ENCODE measurements at places on chromosomes 16 and 17.

DNA sequence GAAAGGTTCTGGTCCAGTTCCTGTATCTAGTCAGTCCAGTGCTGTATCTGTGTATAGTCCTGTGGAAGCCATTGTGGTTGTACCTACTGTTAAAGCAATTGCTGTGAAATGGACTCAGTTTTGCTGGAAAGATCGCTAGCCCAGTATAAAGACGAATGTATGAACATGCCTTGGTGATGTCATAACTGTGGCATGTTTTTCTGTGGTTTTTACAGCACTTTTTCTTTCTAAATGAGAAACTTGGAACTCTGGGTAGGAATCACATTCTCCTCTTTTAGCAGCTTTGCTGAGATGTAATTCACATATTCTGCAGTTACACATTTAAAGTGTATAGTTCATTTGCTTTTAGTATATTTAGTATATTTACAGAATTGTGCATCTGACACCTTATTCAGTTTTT lies 58.1 kb downstream of the MAP2K4 start:
- peak; percentile 44 for DNase-seq

GRCh38 chr17:68346448-68346847 lies 55.2 kb downstream of the ARSG start:
- no peak for DNase-seq

GRCh38 chr16:71442051-71442440 lies at the start of gene TLE7:
TSS of gene TLE7 (minus strand) at chr16:71442054. CDS start at chr16:71433324, 8,730 bp downstream.
- no peak for DNase-seq

- DNase-seq: no peak
These were observed 83.7 kb downstream of the RTN4RL1 start for GRCh38 chr17:1941272-1942065.

GRCh38 chr16:49961089-49961488 lies 63.9 kb upstream of the CNEP1R1 start:
- DNase-seq: no peak

DNA sequence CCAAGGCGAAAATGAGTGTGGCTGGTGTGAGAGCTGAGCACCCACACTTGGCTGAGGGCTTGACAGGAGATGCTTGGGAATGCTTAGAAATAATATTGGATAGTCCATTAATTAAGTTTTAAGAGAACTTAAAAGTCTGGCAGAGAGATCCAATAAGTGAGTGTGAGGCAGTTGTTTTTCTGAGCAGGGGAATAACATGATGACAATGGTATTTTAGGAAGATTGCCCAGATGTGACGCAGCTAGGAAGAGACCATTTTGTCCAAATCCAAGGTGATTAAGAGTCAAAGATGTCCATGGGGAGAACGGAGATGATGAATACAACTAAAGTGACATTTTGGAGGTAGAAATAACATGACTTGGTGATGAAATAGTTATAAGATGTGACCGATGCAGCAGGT lies 102.8 kb upstream of the AXIN2 start:
- DNase-seq: no peak

DNA sequence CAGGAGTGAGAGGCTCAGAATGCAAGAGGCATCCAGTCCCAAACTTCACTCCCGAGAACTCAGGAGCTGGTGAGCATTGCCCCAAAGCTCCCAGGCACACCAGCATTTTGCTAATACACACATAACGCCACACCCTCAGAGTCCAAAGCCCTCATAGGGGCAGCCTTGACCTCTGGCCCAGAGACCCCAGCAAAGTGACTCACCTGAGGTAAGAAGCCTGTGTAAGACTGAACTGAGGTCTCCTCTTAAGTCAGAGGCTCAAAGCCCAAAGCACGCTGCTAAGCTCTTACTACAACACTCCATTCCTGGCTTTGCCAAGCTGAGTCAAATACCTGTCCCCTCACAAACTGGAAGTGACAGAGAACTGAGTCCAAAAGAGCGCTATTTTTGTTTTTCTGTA lies 16.4 kb downstream of the ST3GAL2 start:
- no peak for DNase-seq

- no peak for DNase-seq
These were observed 74.5 kb downstream of the ZNF423 start for GRCh38 chr16:49781401-49781800.

GRCh38 chr17:67186782-67187181 lies 58.2 kb downstream of the HELZ start:
- no peak for DNase-seq

GRCh38 chr16:23567602-23568001 lies 10.1 kb downstream of the UBFD1 start:
- DNase-seq: no peak

- DNase-seq: no peak
These were observed 41.1 kb downstream of the ZNF750 start for GRCh38 chr17:82798752-82799151.

DNA sequence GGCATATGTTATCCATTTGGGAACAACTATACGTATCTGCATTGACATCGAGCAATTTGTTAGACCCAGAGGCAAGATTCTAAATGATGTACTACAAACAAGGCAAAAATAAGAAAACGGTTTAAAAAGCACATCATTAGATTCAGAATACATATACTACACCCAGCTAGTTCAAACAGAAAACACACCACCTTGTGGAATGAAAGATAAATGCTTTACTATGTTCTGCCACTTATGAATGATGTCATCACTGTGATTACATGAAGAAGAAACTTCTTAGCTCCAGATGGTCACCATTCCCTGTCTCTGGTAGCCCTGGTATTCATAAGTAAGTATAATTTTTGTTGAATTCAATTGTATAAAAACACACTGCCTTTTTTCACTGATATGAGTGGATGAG lies 7.8 kb downstream of the NACA2 start:
- peak; percentile 31 for DNase-seq

DNA sequence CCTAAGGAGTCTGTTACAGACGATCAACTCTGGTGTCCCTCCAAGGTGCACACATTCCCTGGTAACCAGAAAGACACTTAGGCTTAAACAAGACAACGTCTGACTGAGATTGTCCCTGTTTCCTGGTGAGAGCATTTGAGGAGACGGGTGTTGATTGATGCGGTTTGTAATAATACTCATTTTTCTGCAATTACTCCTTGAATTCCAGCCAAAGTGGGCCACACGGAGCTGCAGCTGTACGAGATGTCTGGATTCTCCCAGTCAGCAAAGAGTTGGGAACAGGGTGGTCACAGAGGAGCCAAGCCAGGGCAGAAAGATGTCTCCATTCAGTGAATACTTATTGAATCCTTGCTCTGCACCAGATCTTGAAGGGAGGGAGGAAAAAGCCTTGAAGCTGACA lies 30.9 kb upstream of the CES5A start:
- no peak for DNase-seq

All from RCC 7860 (cell line).